ENCODE measurements at places on chromosomes 5 and 9.
A peak's percentile ranks its signal among the peaks of the same experiment; 100 is the strongest.

DNA sequence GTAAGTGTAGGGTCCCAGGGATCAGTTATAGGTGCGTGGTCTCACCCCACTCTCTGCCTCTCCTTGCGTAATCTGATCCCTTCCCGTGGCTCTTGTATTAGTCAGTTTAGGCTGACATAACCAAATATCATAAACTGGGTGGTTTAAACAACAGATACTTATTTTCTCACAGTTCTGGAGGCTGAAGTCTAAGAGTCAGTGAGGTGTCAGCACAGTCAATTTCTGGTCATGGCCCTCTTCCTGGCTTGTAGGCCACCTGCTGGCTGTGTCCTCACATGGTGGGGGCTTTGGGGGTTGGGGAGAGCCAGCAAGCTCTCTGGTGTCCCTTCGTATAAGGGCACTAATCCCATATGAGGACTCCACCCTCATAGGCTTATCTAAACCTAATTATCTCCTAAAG, 32.3 kb downstream of the CARTPT start:
- DNase-seq: no peak

DNA sequence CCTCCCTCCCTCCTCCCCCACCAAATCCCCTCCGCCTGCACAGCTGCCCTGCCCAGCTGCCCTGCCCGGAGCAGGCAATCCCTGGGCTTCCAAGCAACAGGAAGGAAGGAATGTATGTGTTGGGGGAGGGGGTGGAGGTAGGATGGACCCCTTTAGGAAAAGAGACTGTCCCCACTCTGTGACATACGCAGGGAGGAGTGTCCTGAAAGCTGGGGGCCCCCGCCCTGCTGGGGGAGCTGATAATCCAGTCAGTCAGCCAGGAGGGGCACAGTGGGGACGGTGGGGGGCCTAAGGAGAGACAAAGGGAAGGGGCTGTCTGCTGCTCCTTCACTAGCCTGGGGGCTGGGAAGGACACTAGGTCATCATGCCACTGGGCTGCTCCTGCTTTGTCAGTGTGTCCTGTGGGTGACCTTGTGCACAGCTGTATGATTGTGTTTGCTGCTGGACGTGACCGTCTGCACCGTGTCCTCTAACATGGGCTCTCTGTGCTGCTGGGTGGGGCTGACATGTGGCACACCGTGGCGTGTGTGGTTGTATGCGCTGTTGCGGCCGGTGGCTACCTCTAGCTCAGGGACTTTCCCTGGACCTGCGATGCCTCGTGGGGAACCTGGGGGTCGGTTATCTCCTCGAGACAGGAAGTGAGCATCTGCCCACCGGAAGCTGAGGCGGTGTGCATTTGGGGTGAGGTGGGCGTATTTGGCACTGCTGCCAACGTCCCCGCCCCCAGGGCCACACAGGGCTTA, 3.0 kb downstream of the N4BP3 start:
- no peak for DNase-seq

GRCh38 chr9:78040726-78041125, 9.1 kb upstream of the GNAQ start:
- peak; percentile 36 for DNase-seq

GRCh38 chr9:109064963-109065702, 51.8 kb upstream of the CTNNAL1 start:
- DNase-seq: peak; percentile 85

DNA sequence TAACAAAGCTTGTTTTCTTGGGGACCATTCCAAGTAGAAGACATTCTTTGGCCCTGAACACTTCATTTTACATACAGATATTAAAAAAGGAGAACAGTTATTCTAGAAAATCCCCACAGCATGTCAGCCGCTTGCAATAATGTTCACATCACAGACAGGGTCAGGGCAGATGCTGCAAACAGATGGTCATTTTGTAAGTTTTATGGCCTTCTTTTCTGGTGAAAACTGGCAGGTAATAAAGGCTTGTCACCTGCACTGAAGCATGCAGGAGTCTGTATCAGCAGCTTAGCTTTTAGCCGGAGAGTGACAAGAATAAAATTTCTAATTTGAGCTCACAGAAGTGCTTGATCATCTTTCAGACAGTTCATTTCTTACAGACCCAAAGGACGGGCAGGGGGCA, 220.9 kb upstream of the DAP start:
- DNase-seq: no peak

DNA sequence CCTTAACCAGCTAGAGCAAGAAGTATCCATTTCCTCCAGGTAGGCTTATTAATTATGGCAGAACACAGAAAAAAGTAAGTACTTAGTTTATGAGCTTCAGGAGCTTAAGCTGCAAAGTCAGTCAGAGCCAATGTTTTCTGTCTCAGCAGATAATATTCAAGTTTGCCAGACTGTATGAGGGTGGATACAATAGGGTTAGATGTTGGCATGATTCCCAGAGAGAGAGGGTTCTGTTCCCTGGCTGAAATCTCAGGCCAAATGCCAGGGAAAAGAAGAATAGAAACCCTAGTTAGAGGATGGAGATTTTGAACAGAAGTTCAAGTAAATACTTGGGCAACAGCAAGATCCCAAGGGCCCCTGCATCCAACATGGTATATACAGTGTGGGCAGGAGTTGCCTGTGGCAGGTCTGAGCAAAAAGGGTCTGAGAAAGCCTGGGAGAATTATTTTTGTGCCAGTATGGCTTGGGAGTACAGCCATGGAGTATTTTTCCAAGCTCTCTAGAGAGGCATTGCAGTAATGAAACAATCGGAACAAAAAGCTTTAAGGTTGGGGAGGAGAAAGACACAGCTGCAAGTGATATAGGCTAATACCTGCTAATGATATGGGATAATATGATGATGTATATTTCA, 31.0 kb upstream of the ISOC1 start:
- DNase-seq: peak; percentile 36
